ENCODE measurements at places on chromosomes 3 and 15. TPM values are rescaled to one million over a fixed set of nuclear protein-coding genes. Genes with fewer than 3 reads are reported as not detected.

LRTM1 gene
- not detected for total RNA-seq

NSMCE3 gene
- total RNA-seq: 4.2 TPM

FAM81A gene
- 18.8 TPM for total RNA-seq

C3orf80 gene
- 1.9 TPM for total RNA-seq

NRROS gene
- total RNA-seq: 2.2 TPM

CACNA2D2 gene
- total RNA-seq: 2.4 TPM

- H3K4me3 ChIP-seq: no peak overlapping the region
- H3K36me3 ChIP-seq: no peaks in the 10 kb centered on the region
- no peaks in the 10 kb centered on the region for H3K27me3 ChIP-seq
- no peak for DNase-seq
- no peak overlapping the region for H3K27ac ChIP-seq
These were observed 41.5 kb downstream of the ABHD17C start for GRCh38 chr15:80736560-80736959.

- H3K27me3 ChIP-seq: no peaks in the 10 kb centered on the region
- no peaks in the 10 kb centered on the region for H3K4me1 ChIP-seq
- no peak overlapping the region for H3K27ac ChIP-seq
- no peaks in the 10 kb centered on the region for H3K36me3 ChIP-seq
- DNase-seq: no peak
These were observed 21.3 kb upstream of the MAGEF1 start for GRCh38 chr3:184733181-184733580.

DNA sequence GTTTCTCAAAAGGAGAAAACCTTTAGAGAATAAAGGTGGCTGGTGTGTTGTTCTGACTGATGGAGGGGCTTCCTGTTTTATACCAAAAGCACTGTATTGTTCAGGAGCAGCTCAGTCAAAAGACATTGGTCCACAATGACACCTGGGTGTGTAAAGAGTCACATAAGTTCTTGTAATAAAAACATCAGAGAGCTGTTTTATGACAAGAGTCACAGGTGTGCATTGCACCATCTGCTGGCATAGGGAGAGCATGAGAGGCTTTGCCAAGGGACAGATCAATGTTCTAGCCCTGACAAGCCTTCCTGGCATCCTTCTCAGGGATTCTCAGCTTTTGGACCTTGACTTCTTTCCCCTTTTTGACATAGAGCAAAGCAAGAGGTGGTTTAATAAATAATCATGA, 20.4 kb downstream of the ARPP21 start:
- no peak overlapping the region for H3K4me3 ChIP-seq
- no peaks in the 10 kb centered on the region for H3K27me3 ChIP-seq
- H3K4me1 ChIP-seq: no peaks in the 10 kb centered on the region
- no peak overlapping the region for H3K27ac ChIP-seq
- H3K36me3 ChIP-seq: no peaks in the 10 kb centered on the region

DNA sequence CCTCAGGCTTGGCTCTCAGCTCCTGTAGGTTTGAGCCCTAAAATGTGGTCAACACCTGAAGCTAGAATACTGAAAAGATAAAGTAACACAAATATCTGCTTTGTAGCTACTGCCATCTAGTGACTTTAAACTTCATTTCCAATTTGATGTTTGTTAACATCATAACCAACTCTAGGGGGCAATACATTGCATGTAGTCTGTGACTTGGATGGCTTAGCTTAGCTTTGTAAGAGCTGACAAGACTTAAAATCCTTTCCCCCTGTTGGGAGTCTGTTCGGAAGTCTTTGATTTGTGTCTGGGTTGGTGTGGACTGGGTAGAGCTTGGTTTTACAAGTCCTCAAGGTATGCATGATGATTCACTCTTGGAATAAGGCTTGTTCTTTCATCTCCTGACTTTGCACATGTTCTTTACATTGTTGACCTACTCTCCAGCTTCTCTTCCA, 51.7 kb downstream of the SCN11A start:
- H3K36me3 ChIP-seq: no peaks in the 10 kb centered on the region
- no peak for DNase-seq
- no peaks in the 10 kb centered on the region for H3K27me3 ChIP-seq
- no peaks in the 10 kb centered on the region for H3K4me1 ChIP-seq
- H3K4me3 ChIP-seq: no peak overlapping the region

DNA sequence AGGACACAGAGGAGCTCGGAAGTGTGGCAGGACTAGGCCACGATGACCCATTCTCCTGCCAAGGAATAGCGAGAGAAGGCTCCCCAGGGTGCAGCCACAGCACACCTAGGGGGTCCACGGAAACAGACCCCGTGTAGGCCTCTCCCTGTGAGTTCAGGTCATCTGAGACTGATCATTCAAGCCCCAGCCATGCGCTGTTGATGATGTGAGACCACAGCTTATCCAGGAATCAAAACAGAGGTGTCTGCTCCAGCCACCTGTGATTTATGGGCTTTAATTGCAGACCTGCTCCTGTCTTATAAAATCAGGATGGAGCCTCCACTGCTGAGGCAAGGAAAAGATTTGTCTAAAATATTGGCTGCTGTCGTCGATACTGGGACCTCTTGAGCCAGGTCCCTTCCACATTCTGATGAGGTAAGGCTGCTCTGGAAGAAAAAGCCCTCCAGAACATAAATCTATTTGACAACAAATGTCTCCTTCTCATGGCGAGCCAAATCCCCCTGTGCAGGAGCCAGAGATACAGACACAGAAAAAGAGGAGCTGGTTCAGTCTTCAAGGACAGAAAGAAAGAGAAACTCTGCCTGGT, 186.7 kb downstream of the TJP1 start:
- no peaks in the 10 kb centered on the region for H3K27me3 ChIP-seq
- DNase-seq: no peak
- H3K4me3 ChIP-seq: no peak overlapping the region
- H3K36me3 ChIP-seq: no peaks in the 10 kb centered on the region

DNA sequence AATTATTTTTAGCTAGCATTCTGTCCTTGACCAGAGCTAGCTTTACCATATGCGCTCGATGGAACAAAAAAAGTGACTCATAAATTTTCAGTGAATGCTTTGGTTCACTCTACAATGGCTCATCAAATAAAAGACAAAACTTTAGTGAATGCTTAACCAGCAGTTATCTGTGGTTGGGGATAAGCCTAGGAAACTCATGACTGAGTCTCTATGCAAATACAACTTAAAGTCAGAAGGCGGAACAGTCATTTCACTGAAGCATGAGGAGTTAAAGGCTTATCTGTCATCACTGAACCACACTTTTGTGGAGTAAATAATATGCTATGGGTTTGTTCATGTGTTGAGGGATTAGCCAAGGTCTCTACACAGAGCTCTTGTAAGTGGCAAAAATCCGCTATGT, 308.4 kb downstream of the SQOR start:
- H3K4me1 ChIP-seq: no peaks in the 10 kb centered on the region
- no peak overlapping the region for H3K27ac ChIP-seq
- no peaks in the 10 kb centered on the region for H3K36me3 ChIP-seq
- no peak overlapping the region for H3K4me3 ChIP-seq

GRCh38 chr3:44939581-44940036, 36.4 kb downstream of the ZDHHC3 start:
- no peaks in the 10 kb centered on the region for H3K4me1 ChIP-seq
- DNase-seq: no peak
- H3K27me3 ChIP-seq: no peaks in the 10 kb centered on the region
- H3K4me3 ChIP-seq: no peak overlapping the region

- DNase-seq: no peak
- no peaks in the 10 kb centered on the region for H3K4me1 ChIP-seq
- H3K27ac ChIP-seq: no peak overlapping the region
- H3K4me3 ChIP-seq: no peak overlapping the region
- H3K27me3 ChIP-seq: no peaks in the 10 kb centered on the region
These were observed 3.7 kb upstream of the CLDN1 start for GRCh38 chr3:190325923-190326322.

DNA sequence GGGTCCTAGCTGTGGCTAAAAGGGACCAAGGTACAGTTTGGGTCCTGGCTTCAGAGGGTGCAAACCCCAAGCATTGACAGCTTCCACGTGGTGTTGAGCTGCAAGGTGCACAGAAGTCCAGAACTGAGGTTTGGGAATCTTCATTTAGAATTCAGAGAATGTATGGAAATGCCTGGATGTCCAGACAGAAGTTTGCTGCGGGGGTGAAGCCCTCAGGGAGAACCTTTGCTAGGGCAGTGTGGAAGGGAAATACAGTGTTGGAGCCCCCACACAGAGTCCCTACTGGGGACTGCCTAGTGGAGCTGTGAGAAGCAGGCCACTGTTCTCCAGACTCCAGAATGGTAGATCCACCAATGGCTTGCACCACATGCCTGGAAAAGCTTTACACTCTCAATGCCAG, 17.9 kb downstream of the RNF13 start:
- no peak overlapping the region for H3K27ac ChIP-seq
- H3K36me3 ChIP-seq: no peaks in the 10 kb centered on the region
- no peak overlapping the region for H3K4me3 ChIP-seq
- H3K4me1 ChIP-seq: no peaks in the 10 kb centered on the region

DNA sequence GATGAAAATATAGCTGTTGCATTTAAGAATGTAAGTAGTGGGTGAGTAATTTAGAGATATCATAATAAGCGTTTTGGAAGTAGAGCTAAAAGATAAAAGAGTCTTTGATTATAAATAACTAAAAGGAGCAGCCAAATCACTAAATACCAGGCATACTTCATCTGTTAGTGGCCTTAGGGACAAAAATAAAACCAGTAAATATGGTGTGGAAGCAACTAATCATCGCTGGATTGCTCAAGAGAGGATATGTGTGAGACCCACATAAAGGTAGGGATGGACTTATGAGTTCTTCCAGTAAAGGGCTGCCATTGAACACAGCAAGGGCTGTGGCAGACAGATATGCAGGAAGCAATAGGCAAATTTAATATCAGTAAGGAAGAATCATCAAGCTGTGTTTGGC, 356.2 kb downstream of the CNTN4 start:
- no peak for DNase-seq
- H3K4me3 ChIP-seq: no peak overlapping the region
- H3K4me1 ChIP-seq: no peaks in the 10 kb centered on the region
- H3K27me3 ChIP-seq: no peaks in the 10 kb centered on the region
